ENCODE measurements at places on chromosomes 3 and 15. TPM values are rescaled to one million over a fixed set of nuclear protein-coding genes. Genes with fewer than 3 reads are reported as not detected.

The GHSR gene
- not detected for total RNA-seq

DNA sequence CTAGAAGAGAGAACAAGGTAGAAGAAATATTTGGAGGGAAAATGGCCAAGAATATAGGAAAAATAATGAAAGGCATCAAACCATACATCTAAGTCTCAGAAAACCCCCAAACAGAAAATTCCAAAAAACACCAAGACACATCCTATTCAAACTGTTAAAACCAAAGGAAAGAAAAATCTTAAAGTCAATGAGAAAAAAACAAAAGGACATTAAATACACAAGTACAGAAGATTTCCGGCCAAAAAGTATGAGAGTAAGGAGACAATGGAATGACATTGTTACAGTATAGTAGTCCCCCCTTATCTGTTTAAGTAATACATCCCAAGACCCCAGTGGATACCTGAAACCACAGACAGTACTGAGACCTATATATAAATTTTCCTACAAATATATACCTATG is 18.8 kb downstream of the CLASP2 start:
- H3K27me3 ChIP-seq: no peaks in the 10 kb centered on the region
- no peak overlapping the region for H3K4me3 ChIP-seq
- no peak for DNase-seq
- no peaks in the 10 kb centered on the region for H3K36me3 ChIP-seq
- H3K27ac ChIP-seq: no peak overlapping the region

The EXOSC7 gene
- 59.5 TPM for total RNA-seq

GRCh38 chr15:38266247-38266986 is 13.8 kb downstream of the SPRED1 start:
- no peaks in the 10 kb centered on the region for H3K36me3 ChIP-seq
- no peak overlapping the region for H3K4me3 ChIP-seq
- peaks cover 8% of the 10 kb centered on the region for H3K4me1 ChIP-seq
- H3K27ac ChIP-seq: no peak overlapping the region
- H3K27me3 ChIP-seq: no peaks in the 10 kb centered on the region
- DNase-seq: no peak

The GOLGA8R gene
- total RNA-seq: 0.98 TPM

GRCh38 chr3:47128137-47128536 is 35.8 kb downstream of the SETD2 start:
- no peaks in the 10 kb centered on the region for H3K4me1 ChIP-seq
- no peak overlapping the region for H3K27ac ChIP-seq
- peaks cover 11% of the 10 kb centered on the region for H3K36me3 ChIP-seq
- no peaks in the 10 kb centered on the region for H3K27me3 ChIP-seq
- no peak for DNase-seq
- no peak overlapping the region for H3K4me3 ChIP-seq

GRCh38 chr3:127758013-127758412 is 64.3 kb downstream of the MGLL start:
- H3K27me3 ChIP-seq: no peaks in the 10 kb centered on the region
- DNase-seq: no peak
- H3K27ac ChIP-seq: no peak overlapping the region
- H3K4me1 ChIP-seq: peaks cover 28% of the 10 kb centered on the region

GRCh38 chr3:141452045-141452444 is 34.8 kb upstream of the RASA2 start:
- no peak for DNase-seq
- no peak overlapping the region for H3K27ac ChIP-seq
- no peaks in the 10 kb centered on the region for H3K27me3 ChIP-seq
- no peaks in the 10 kb centered on the region for H3K36me3 ChIP-seq

DNA sequence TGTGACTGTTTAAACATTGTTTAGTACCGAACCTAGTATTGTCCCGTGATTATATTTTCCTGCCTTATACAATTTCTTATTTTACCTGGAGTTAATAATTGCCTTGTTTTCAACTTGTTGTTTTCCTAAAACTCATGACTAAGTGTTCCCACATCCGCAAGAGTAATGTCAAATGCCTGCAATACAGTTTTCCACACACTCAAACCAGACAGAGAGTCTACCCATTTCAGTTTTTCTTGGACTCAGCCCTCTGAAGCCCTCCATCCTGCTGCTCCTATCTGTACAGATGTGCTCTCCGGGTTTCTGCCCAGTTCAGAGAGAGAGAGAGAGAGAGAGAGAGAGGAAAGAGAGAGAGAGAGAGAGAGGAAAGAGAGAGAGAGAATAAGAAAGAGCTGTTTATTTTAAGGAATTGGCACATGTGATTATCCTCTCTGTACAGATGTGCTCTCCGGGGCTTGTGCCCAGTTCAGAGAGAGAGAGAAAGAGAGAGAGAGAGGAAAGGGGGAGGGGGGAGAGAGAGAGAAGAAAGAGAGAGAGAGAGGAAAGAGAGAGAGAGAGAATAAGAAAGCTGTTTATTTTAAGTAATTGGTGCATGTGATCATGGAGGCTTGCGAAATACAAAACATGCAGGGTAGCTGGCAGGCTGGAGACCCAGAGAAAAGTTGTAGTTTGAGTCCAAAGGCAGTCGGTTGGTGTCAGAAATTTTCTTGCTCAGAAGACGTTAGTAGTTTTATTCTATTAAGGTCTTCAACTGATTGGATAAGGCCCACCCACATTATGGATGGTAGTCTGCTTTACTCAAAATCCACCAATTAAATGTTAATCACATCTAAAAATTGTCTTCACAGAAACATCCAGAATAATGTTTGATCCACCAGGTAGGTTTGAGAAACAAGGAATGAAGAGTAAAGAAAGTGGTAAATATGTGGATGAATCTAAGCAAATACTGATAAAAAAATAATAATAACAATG is 104.1 kb upstream of the GOLGA8J start:
- H3K27me3 ChIP-seq: no peaks in the 10 kb centered on the region
- DNase-seq: no peak
- H3K27ac ChIP-seq: no peak overlapping the region
- no peaks in the 10 kb centered on the region for H3K4me1 ChIP-seq

DNA sequence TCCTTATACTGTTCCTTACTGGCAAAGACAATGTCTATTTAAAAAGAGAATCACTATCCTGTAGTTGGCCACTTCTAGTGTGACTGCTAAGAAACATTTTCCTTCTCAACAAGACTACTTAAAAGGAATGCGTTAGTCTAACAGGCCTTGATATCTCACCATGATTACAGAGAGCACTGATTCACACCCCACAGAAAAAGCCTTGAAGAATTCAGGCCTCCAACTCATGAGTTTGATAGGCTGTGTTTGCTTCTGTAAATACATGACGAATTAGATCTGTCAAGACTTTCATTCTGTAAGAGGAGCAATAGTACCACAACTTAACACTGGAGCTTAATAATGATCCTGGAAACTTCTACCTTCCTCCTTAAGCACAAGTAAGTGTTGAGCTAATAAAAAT is 432.8 kb upstream of the NR2F2 start:
- no peak overlapping the region for H3K27ac ChIP-seq
- no peaks in the 10 kb centered on the region for H3K27me3 ChIP-seq
- no peak for DNase-seq
- H3K36me3 ChIP-seq: no peaks in the 10 kb centered on the region
- H3K4me3 ChIP-seq: no peak overlapping the region
